ENCODE measurements at places on chromosomes 4 and X.
A peak's percentile ranks its signal among the peaks of the same experiment; 100 is the strongest.

GRCh38 chrX:101619364-101619763, 1.6 kb upstream of the ARMCX6 start:
- DNase-seq: no peak

GRCh38 chr4:33628296-33628695, 2616.0 kb downstream of the ARAP2 start:
- peak; percentile 3 for DNase-seq

- no peak for DNase-seq
Measured at GRCh38 chrX:11269006-11269405, 24.2 kb upstream of the AMELX start.

GRCh38 chr4:160129439-160129838, 1026.6 kb downstream of the RAPGEF2 start:
- DNase-seq: no peak

DNA sequence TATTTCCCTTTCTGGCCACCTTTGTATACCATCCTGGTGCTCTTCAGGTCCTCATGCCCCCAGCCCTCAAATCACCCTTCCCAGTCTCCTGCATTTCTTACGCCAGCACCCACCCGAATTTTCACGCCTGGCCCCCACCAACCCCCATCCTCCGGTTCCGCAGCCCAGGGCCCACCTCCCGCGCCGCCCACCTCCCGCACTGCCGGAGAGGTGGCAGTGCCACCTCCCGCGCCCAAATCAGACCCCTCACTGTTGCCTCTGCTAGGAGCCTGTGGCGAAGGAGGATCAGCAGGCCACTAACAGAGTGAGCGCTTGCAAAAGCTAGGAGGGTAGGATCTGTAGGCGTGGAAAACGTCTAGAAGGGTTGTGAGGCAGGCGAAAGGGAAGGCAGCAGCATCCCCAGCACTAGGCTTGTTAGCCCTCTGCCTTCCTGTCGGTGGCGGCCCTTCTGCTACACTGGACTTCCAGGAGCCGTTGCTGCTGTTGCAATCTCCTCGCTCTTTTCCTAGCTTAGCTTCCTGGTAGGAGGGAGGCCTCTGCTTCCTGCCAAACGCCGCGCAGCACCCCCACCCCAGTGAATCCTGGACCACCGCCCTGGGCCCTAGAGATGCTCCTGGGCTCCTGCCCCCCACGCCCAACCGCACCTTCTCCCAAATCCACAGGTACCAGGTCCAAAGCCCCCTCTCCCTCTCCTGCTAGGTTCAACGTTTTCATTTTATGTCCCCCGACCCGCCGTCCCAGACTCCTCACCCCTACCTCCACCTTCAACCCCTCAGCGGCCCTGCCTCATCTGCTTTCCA, 51.0 kb downstream of the SPIN2B start:
- DNase-seq: no peak

- DNase-seq: no peak
Measured at GRCh38 chrX:121298499-121298898, 251.1 kb downstream of the GLUD2 start.

DNA sequence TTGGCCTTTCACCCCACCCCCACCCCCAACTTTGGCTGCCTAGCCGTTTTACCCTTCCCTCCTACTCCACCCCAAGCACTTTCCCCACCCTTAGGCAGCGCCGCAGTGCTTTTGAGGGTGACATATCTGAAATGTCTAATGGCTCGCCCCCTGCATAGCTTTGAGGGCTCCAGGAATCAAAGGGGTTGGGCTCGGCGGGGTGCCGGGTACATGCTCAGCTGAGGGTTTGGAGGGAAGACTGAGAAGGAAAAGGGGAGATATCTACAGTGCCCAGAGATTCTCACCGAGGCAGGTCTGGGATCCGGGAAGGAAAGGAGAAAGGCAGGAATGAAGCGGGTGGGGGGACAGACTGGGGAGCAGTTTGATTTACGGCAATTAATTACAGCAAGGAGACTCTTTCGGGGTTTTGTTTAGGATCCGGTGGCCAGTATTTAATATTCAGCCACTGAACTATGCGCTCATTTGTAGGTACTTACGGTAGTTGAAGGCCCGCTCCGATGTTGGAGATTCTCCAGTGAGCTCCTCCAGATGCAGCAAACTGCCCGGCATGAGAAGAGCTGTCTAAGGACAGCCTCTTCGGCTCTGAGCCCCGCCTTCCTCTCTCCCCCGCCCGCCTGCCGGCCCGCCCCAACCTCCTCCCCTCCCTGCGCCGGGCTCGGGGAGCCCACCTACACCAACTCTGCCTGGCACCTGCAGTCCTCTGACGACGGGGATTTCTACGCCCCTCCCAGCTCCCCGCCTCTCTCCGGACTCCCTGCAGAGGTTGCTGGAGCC, at the start of gene IGSF1:
TSS of gene IGSF1 (minus strand) at position 569 of the 774 bp plus-strand sequence. CDS start 2,632 bp downstream, outside the sequence.
- peak; percentile 17 for DNase-seq

- no peak for DNase-seq
Measured at GRCh38 chr4:150127757-150128156, 49.5 kb downstream of the DCLK2 start.

GRCh38 chr4:140296335-140297220, 76.9 kb upstream of the SCOC start:
- DNase-seq: peak; percentile 34

DNA sequence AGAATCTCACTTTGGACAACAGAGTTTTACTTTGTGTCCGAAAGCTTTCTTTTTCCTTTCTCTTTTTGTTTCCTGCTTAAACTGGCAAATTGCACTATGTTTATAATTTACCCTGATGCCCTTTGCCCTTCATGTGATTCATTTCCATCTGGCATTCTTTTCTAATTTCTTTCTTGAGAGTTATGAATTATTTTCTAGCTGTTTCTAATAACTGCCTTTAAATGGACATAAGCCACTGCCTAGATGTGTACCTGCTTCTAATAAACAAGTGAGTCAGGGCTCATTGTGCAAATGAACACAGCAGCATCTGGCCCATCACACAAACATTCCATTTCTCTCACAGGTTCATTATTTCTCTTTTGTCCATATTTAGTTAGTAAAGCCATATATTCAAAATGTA, 242.3 kb upstream of the GPRIN3 start:
- no peak for DNase-seq

- no peak for DNase-seq
Measured at GRCh38 chrX:54030329-54030728, 13.9 kb downstream of the PHF8 start.

- DNase-seq: no peak
Measured at GRCh38 chr4:185275501-185275900, 66.1 kb downstream of the SNX25 start.

GRCh38 chr4:139511320-139511719, 44.7 kb downstream of the SETD7 start:
- DNase-seq: peak; percentile 52

DNA sequence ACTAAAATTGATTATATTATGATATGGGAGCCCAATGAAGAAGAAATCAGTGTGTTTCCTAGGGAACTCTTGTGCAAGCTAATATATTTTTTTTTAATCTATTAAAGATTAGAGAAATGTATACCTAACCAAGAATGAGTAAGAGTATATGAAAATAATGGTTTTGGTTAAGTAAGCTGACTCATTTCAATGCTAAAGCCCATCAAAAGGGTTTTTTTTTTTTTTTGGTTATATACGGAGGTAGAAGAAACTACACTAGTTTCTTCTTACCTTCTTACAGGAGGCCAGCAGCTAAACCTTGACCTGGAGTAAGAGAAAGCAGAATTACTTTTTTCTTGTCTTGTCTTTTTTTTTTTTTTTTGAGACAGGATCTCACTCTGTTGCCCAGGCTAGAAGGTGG, 27.5 kb downstream of the RUFY3 start:
- DNase-seq: no peak

- no peak for DNase-seq
Measured at GRCh38 chr4:4726051-4726450, 133.4 kb upstream of the MSX1 start.

Data from occipital lobe (tissue), 3 donors.